AML-193 (cell line): ENCODE measurements at places on chromosomes 13 and 19.

DNA sequence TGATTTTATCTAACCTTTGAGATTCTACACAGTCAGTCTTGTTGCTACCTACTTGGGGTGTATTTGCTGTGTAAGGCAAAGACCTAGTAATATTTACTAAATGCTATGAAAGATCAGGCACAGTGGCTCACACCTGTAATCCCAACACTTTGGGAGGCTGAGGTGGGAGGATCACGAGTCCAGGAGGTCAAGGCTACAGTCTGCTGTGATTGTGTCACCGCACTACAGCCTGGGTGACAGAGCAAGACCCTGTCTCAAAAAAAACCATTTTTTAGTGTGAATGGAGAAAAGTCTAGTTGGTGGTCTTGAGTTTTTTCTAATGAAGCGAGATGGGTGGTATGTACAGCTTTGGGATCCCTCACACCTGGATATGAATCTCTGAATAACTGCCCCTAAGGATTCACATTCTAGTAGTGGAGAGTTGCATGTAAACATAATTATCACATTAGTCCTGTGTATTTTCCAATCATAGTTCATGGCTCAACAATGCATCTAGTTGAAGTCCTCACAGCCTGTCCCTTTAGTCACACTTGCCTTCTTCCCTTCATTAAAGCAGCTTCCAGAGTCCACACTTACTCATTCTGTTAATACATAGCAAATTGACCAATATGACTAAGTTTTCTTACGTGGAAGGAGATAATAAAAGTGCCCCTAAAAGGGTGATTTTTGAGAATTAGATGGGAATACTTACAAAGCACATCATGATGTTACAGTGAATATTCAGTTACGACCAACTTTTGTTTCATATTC, 7.5 kb downstream of the RPL21 start:
- DNase-seq, result no peak

DNA sequence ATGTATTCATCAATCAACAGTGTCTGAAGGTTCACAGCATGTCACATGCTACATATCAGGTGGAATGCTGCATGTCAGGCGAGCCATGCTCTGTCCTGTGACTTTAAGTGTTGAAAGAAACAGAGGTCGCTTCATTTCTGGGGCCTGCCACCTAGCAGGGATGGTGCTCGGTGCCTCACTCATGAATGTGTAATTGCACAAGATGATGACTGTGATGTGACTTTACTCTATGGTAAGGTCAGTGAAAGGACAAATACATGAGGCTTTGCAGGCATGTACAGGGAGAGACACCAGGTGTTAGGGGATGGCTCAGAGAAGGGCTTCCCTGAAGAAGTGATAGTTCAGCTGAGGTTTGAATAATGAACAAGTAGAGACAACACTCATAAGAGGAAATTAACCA, 66.7 kb downstream of the FRY start:
- peak; percentile 19 for DNase-seq

DNA sequence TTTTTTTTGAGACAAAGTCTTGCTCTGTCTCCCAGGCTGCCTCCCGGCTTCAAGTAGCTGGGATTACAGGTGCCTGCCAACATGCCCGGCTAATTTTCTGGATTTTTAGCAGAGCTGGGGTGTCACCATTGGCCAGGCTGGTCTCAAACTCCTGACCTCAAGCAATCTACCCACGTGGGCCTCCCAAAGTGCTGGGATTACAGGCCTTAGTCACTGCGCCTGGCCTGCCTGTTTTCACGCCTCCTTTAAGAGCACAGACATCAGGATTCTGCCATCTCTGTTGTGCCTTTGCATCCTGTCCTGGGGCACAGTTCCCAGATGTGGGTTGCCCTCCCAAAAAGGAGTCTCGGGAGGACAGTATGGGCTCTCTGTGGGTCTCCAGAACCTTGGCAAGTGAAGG, 2.5 kb upstream of the PRAM1 start:
- DNase-seq, result no peak

DNA sequence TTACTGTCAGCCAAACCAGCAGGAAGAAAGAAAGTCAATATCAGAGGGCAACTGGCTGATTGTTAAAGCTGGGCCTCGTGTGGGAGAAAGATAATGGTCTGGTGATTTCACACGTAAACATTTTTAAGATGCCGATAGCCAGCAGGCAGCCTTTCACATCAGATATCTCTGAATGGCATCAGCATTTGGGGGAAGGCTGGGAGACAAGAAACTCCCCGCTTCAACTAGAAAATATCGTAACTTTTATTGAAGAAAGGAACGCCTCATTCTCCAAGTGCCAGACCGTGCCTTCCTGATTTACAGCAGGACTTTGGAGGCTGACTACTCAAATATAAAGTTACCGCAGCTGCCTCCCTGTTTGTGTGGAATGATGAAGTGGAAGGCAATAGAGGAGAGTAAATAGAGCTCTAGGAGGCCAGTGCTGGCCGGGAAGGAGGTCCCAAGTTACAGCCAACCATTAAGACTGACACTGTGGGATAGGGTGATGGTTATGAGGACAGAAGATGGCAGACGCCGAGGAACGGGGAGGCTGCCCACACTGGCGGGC, 284.3 kb upstream of the MAB21L1 start:
- no peak for DNase-seq

DNA sequence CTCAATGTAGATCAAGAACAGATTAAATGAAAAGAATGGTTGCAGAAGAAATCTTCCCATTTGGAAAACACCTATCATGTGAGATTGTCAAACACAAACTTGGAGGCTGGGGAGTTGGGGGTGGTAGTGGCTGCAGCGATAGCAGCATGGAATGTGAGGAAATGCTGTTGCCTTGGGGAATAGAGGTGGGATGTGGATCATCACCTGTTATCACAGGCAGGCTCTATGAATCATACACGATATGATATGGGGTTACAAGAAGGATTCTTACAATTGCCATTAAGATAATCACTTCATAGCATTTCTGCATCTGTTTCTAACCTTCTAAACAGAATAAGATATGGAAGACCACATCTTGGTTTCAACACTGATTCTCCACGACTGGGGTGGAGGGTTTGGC, 88.7 kb downstream of the RNASEH2B start:
- DNase-seq, result no peak

GRCh38 chr19:13209484-13210338, 59.5 kb downstream of the IER2 start:
- DNase-seq, result no peak

DNA sequence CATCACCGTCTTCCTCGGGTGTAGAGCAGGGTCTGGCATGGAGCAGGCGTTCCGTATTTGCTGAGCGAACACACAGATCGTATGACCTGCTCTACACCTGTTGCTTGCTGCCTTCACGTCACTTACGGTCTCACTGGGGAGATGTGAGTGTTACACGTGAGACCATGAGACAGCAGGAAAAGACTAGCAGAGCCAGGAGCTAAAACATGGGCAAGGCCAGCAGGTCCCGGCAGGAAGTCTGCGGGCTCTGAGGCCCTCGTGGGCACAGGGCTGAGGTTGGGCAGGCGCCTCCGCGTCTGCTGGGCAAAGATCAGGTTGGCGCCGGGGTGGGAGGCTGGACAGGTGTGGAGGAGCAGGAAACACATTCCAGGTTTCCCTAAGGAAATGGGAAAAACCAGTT, 19.7 kb upstream of the GTF3A start:
- DNase-seq, result no peak
